ENCODE measurements at places on chromosomes 3 and 15.

DNA sequence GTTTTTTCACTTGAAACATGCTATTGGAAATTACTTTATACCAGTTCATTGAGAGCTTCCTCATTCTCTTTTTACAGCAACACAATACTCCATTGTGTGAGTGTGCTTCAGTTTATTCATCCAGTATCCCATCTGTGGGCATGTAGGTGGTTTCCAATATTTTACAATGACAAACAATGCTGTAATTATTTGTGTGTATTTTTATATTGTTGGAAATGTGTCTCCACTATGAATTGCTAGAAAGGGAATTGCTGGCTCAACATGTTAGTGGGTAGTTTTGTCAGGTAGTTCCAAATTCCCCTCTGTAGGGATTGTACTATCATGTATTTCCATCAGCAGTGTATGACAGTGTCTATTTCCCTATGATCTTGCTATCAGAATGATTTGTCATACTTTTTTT is 65.8 kb upstream of the MAGI1 start:
- no peak for DNase-seq

- DNase-seq, result peak; percentile 85
Observed at GRCh38 chr3:88113311-88114162, 36.2 kb upstream of the C3orf38 start.

DNA sequence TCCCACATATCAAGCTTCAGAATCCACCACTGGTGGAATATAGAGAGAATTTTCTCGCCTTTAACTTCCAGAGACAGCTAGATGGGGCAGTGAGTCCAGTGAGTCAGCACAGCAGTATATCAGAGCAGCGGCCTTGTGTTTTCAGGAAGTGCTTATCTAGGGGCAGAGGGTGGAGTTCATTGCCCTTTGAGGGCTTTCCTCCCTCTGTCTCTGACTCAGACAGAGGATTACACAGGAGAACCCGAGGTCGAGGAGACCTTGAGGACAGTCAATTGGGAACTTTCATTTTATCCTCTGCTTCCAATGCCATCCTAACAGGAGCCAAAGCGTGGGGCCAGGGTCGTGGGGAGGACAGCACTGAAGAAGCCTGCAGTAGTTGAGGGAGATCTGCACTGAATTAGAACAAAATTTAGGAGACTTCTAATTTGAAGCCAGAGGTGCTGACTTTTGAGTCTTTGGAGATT is 109.6 kb upstream of the UMPS start:
- DNase-seq, result peak; percentile 17

- DNase-seq, result no peak
Observed at GRCh38 chr3:126418661-126419131, 24.0 kb downstream of the CFAP100 start.

- no peak for DNase-seq
Observed at GRCh38 chr3:155889212-155889611, 18.8 kb downstream of the GMPS start.

GRCh38 chr3:158260392-158260791 is 150.5 kb downstream of the RSRC1 start:
- DNase-seq, result no peak

DNA sequence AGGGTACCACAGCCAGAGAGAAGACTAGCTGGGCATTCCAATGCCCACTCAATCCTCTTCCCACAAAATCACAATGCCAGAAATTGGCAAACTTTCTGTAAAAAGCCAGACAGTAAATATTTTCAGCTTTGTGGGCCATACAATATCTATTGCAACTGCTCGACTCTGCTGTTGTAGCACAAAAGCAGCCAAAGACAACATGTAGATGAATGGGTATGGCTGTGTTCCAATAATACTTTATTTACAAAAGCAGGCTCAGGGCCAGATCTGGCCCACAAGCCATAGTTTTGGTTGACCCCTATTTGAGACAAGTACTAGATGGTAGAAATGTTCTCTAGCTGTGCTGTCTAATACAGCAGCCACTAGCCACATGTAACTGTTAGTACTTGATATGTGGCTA is 330.9 kb downstream of the ERC2 start:
- DNase-seq, result no peak

- no peak for DNase-seq
Observed at GRCh38 chr3:106423321-106424225, 554.8 kb upstream of the CBLB start.

- DNase-seq, result no peak
Observed at GRCh38 chr3:13023235-13023970, 49.8 kb downstream of the IQSEC1 start.

DNA sequence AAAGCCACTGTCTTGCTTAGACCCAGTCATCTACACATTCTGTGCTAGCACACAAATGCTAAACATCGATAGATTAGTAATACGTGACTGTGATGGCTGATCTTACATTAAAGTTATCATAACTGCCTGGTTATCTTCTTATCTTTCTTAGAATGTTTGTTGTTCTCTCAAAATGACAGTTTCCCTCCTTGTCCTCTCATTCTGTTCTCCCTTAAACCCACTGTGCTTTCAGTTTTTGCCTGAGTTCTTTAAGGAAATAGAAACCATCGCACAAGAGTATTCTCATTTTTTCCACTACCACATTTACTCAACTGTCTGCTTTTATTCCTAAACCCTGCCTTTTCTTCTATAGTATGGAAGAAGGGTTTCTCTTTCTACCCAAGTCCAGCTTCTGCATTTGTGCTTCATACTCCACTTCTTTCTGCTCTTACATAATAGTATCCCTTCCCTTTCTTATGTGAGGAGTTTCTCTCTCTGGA is 17.1 kb downstream of the STX19 start:
- no peak for DNase-seq

GRCh38 chr15:92667287-92667904 is 11.8 kb upstream of the FAM174B start:
- no peak for DNase-seq

GRCh38 chr3:171944118-171945016 is 95.0 kb upstream of the FNDC3B start:
- DNase-seq, result no peak

GRCh38 chr3:40768536-40768935 is 243.8 kb downstream of the ZNF621 start:
- DNase-seq, result no peak

DNA sequence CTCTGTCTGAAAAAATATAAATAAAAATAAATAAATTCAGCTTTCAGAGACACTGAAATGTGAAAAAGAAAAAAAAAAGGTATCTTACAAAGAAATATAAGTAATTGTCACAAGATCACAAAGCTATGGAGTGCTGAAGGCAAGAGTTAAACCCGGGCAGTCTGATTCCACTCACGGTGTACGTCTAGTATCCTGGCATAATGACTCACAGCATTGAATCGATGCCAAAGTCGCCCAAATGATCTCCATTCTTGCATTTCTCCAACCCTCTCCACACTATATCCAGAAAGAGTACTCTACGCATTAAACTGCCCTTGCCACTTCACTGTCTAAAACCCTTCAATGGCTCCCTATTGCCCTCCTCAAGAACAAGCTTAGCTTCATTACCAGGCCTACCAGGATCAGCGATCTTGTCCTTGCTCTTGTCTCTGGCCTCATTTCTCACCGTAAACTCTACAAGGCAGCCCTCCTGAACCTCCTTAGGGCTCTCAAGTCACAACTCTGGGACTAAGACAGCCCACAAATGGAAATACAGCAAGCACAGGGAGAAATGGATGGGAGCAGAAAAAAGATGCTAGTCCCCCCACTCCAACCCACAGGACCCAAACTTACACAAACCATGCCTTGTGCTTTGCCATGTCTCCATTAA is 7.7 kb downstream of the SUCLG2 start:
- no peak for DNase-seq

DNA sequence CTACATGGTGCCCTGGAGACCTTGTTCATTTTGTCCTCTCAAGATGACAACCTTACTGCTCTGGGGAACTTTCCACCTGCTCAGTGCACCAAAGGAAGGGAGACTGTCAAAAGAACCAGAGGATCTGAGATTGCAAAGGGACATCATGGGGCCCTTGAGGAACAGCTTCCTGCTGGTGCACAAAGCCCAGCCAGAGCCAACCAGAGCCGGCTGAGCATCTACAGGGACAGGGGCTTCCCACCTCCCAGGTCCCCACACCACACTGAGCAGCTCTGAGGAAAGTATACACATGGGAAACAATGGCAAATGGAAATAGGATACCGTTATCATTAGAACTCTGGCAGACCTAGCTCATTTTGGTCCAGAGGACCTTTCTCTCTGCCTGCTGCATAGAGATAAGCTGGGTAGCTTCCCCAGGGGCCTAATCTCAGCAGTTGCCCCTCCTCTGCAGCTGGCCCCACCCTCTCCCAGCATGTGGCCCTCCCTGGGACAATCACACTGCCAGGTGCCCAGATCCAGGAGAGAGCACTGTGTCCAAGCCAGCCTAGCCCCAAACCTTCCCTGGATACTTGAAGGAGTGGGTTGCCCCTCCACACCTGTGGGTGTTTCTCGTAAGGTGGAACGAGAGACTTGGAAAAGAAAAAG is 123.4 kb upstream of the PRR20G start:
- no peak for DNase-seq

- peak; percentile 39 for DNase-seq
Observed at GRCh38 chr3:41118461-41119390, 80.6 kb upstream of the CTNNB1 start.

DNA sequence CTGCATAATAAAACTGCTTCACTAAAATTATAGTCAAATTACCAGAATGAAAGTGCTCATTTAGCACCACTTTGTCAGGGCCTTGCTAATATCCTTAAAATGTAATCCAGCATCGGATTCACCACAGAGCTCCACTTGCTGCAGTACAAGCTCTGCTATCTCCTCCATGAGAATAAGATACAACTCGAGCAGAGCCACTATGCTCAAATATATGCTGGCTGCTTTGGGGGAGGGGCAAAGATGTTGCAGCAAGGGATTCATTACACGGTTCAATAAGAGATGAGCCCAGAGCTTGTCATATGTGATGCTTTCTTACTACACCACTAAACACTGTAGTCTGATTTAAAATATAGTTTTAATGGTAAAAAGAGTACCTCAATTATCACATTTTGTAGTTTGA is 72.2 kb downstream of the DLG1 start:
- no peak for DNase-seq

DNA sequence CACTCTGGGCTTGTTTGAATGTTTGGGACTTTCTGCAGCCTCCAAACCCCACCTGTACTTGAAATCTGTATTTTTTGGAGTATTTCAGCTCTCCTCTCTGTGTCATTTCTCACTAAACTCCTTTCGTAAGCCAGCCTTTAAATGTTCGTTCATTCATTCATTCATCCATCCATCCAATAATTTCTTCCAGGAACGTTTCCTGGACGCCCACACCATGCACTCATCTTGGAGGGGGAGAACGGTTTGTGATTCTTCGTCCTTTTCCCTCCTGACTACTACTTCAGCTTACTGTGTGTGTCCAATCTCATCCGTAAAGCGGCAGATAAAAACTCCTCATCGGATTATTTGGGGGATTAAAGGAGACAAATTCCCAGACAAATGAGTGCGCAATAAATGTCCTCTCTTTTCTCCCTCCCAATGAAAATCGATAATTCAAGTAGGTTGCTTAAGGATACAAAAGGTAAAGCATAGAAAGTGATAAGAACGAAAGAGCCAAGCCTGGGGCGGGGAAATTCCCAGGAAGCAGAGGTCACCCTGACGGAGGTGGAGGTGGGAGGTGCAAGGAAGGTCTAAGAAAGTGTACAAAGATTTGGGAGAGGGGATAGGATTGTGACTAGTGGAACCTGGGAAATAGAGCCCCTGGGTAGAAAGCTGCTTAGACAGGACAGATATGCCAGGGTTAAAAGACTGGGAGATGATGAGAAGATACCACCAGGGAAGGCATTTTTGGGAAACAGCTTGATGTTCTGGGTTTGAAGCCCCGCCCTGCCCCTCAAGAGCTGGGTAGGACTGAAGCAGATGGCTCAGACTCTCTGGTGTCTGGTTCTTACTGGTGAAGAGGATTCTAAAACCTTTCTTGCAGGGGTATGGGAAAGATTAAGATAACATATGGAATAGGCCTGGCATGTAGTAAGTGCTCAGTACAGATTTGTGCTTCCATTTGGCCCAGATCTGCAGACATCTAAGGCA is 896 bp upstream of the KLHL25 start:
- DNase-seq, result no peak

- no peak for DNase-seq
Observed at GRCh38 chr15:29309139-29309538, 39.5 kb upstream of the NSMCE3 start.

GRCh38 chr3:197562398-197563251 is 6.9 kb upstream of the BDH1 start:
- no peak for DNase-seq

DNA sequence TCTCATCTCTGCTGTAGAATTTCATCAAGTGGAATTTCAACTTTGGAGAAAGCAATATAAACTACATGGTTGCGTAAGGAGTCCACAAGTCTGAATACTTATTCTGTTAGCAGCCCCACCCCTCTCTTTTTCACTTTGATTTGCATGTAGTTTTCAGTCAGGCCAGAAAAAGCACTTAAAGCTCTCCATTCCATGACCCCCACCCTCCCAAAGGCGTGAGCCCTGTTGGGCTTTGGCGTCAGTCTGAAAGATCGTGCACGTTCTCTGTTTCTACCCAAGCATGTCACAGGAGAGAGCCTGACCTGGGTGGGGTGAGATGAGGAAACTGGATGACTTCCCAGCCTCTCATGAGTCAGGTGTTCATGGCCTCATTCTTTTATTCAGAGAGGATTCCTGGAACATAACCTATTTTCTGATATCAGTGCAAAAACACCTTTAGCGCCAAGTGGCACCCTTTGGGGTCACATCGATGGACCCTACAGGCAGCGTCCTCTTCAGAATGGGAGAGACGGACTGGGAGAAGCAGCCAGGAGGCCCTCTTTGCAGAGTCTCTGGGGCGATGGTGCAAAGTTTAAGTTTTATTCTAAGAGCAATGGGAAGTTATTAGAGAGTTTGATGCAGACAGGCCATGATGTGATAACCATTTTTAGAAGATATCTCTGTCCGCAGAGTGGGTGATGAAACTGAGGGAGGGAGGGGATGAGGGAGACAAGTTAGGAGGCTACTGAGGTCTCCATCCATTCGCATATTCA is 55.8 kb downstream of the LSM3 start:
- DNase-seq, result no peak

DNA sequence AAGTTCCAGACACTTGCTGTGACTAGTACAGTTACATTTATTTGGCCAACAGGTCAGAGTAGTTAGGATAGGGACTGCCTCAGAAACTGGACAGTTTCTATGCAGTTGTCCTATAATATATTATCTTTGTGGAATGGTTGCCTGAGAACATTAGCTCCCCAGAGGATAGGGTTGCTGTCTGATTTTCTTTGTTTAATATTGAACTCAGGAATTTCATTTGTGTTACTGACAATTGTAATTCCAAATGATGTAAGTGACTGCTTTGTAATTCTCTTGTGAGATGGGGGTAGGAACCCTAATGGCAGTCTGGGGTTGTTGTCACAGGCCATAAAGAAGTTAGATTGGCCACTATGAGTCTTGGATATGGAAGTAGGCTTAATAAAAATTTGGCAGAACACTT is 2.2 kb downstream of the NXPE3 start:
- DNase-seq, result no peak

GRCh38 chr15:40344631-40345120 is 3.9 kb upstream of the CCDC9B start:
- peak; percentile 62 for DNase-seq

GRCh38 chr3:179760944-179761343 is 108.1 kb downstream of the USP13 start:
- no peak for DNase-seq

GRCh38 chr3:66438046-66438445 is 62.8 kb downstream of the LRIG1 start:
- DNase-seq, result no peak
